ENCODE measurements at places on chromosomes 13 and 19.
A peak's percentile ranks its signal among the peaks of the same experiment; 100 is the strongest.

GRCh38 chr13:33394294-33394932 is 108.9 kb upstream of the STARD13 start:
- no peak for DNase-seq

- DNase-seq = no peak
These were observed 68.3 kb downstream of the ATP8A2 start for GRCh38 chr13:25440061-25440460.

DNA sequence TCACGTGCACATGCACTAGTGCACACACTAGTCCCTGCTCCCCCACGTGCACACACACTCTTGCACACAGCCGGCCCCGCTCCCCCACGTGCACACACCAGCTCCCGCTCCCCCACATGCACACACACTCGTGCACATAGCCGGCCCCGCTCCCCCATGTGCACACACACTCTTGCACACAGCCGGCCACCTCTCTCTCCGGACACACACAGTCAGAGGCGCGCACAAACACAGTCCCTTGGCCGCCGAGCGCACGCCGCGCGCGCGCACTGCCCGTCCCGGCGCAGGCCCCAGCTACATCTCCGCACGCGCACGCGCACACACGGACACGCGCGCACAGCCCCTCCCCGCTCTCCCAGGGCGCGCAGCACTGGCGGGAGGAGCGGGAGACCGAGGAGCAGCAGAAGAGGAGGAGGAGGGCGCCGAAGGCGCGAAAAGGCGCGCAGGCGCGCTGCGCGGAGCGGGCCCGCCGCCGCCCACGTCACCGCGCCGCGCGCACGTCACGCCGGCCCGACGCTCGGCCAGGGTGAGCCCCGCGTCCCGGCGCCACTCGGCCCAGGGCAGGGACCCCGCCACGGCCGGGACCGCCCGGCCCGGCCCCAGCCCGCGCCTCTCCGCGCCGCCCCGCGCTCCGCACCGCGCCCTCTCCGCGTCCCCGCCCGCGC is at the start of gene TFDP1:
Gene TFDP1 (plus strand): TSS at position 549 of the 665 bp plus-strand sequence. CDS start 1,085 bp downstream, outside the sequence.
- DNase-seq = peak; percentile 31

DNA sequence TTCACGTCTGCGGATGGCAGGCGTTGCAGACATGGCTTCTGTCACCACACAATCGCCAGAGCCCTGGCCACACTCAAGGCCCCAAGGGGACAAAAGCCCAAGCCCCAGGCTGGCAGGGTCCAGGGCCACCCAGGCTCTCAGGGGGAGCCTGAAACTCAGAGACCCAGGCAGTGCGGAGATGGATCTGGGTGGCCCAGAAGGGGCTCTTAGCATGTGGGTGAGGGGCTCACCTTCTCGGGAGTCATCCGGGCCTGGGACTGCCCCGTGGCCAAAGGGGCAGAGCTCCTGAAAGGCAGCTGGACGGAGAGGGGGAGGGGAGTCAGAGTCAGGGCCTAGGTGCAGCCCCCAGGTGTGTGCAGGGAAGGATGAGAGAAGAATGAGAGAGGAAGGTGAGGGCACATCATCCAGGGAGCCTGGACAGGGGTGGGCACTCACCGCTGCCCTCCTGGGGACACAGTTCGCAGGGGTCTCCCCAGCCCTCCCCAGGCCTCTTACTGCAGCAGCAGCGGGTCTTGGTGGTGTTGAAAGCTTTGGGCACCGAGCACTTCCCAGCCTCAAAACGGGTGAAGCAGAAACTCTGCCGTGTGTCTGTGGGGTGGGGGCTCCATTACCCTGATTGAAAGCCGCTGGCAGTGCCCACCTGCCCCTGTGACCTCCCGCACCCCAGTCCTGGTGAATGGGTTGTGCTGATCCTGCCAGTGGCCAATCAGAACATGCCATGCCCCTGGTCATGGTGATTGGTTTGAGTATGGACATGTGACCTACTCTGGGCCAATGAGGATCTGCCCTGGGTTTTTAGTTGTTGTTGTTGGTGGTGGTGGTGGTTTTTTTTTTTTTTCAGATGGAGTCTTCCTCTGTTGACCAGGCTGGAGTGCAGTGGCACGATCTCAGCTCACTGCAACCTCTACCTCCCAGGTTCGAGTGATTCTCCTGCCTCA is 37.4 kb downstream of the CCL25 start:
- no peak for DNase-seq

- DNase-seq = no peak
These were observed 22.6 kb upstream of the TINCR start for GRCh38 chr19:5590151-5590864.

DNA sequence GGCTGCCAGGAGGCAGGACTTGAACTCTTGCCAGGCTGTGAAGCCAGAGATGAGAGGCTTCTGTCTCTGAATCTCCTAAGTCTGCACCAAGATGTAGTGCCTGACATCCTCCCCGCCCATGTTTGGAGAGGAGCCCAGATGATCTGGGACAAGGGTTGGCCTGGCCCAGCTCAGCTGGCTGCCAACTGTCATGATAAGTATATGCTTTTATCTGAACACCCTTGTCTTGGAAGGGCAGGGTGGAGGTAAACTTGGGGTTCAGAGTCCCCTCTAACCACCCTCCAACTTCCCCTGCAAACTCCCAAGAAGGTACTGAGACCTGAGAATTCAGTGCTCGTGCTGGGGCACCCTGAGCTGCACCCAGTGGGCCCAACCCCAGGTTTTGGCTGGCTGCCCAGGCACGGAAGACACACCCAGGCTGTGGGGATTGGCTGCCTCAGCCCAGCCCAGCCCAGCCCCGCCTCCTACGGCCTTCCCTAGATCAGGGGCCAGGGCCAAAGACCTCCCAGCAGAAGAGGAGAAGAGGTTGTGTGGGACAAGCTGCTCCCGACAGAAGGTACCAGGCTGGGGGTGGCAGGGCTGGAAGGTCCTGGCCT is at the start of gene CYP4F12:
Gene CYP4F12 (plus strand): TSS at position 508 of the 596 bp plus-strand sequence. CDS start 443 bp downstream, outside the sequence.
- peak; percentile 23 for DNase-seq
